ENCODE measurements at places on chromosomes 13 and 19.

GRCh38 chr13:113545931-113546516 lies 38.5 kb upstream of the TFDP1 start:
- no peak for DNase-seq

DNA sequence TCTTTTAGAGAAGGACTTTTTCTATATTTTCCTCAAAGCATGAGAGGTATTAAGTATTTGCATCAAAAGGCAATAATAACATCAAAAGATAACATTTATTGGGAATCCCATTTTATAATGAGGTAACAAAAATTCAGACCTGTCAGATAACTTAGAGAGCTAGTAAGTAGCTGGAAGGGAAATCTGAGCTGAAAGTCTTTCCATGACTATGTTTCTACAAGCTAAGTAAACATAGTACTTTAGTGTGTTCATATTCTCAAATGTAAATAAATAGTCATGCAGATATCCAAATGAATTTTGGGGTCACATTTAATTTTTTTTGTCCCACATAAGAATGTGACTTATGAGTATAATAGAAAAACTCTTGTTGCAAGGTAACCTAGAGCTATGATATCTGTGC lies 87.3 kb upstream of the FBXL3 start:
- no peak for DNase-seq

DNA sequence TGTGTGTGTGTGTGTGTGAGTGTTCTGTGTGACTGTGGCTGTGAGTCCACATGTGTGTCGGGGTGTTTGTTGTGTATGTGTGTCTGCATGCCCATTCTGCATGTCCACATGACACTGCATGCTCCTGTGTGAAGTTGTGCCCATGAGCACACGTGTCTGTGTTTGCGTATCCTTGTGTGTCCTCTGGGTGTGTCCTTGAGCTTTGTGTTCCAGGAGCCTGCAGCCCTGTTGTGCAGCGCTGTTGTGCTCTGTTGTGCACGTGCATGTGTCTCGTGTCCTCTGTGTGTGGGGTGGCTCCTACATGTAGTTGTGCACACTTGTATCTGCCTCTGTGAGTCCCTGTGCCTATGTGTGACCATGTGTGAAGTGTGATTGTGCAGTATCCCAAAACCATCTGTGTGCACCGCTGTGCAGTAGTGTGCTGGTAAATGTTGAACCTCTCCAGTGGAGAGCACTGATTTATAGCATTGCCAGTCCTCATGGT lies 2.2 kb upstream of the ARHGEF18 start:
- no peak for DNase-seq

- no peak for DNase-seq
These were observed 27.8 kb upstream of the IGFL4 start for GRCh38 chr19:46068345-46069258.

DNA sequence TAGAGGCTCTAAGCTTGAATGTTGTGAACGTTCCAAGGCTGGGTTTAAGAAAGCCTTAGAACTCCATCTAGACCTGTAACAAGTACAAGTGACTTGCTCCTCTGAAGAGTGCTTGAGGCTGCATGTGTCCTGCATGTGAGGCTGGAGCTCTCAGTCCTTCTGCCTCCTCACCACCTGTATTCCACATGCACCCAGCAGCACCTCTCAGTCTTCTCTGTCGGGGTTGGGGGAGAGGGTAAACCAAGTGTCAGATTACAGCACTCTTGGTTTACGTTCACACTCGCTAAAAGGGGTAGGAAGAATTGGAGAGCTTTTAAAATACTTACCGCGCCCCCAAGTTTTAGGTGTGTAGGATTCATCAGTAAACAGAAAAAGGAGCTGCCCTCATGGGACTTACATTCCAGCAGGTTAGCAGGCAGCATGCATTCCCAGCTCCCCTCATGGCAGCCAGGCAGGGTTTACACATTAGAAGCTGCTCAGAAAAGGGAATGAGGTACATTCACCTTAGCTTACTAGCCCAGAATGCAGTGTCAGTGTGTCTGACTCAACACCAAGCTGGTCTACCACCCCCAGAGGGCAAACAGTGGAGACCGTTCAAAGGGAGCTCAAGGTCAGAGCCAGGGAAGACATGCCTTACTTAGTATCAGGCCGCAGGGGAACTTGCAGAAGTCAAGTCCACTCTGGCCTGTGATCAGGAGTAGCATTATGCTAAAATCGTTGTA lies 248.1 kb downstream of the PCCA start:
- no peak for DNase-seq

DNA sequence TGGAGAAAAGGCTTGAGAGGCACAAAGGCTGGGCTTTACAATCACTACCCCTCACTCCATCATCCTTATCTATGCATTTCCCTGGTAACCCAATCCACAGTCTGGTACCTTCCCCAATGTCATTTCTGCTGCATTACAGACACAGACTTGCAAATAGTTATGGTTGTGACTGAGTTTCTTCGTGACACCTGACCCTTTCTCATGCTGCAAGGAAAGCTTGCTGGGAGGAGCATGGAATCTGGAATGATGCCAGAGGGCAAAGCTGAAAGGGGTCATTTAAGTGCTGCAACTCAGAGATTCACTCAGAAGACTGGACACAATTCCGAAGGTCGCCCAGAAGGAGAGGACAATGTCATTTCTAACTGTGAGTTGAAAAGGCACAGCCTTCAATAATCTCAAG lies at the start of gene LGALS16:
LGALS16 (plus strand) TSS at position 301 of the 400 bp plus-strand sequence; CDS start at position 350, 49 bp downstream.
- DNase-seq: no peak

DNA sequence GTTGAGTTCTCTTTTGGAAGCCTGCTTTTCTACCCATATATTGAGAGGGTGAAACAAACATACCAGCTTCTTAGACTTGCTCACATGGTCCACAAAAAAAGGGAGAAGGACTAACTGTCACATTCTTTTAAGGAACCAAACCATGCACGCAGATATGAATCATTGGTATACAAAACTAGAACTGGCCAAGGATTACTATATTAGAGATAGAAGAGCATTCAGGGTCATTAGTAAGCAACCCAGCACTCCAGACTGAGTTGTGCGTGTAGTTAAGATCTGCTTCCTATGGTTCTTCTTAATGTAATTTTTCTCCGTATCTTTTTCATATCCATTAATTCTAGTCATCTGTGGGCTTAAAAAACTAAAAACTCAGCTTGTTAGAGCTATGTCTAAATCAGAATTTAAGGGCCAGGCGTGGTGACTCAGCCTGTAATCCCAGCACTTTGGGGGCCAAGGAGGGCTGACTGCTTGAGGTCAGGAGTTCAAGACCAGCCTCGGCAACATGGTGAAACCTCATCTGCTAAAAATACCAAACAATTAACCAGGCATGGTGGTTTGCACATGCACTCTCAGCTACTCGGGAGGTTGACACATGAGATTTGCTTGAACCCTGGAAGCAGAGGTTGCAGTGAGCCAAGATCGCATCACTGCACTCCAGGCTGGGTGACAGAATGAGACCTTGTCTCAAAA lies 19.6 kb downstream of the ALG5 start:
- DNase-seq: no peak

DNA sequence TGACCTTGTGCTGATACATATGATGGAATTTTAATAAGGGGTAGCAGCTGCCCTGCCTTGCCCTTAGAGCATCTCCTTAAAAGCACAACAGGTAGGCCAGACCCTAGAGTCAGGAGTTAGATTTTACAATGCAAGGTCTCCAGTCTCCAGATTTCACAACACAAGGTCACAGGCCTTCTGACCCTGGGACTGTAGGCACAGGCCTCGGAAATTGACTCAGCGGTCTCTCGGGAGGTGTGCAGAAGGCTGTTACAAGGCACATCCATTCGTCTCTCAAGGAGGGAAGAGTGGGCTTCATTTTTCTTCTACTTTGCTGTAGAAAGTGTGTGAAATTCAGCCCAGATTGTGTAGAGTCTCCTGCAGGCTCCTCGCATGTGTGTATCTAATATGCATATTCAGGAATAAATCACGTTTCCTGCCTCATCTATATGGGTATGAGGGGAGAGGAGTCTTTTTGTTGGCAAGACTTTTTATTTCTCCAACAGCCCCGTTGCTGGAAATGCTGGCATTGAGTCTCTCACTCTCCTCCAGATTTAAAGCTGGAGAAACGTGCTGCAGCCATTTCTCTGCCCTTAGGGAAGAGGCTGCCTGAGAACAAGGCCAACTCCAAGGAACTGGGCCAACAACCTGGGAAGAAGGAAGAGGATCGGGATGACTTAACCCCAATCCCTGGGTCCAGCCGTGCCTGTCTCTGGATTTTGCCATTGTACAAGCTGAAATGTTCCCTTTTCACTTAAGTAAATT lies 24.5 kb downstream of the UQCRFS1 start:
- no peak for DNase-seq

- no peak for DNase-seq
These were observed 471.5 kb downstream of the SLITRK5 start for GRCh38 chr13:88142653-88143052.

DNA sequence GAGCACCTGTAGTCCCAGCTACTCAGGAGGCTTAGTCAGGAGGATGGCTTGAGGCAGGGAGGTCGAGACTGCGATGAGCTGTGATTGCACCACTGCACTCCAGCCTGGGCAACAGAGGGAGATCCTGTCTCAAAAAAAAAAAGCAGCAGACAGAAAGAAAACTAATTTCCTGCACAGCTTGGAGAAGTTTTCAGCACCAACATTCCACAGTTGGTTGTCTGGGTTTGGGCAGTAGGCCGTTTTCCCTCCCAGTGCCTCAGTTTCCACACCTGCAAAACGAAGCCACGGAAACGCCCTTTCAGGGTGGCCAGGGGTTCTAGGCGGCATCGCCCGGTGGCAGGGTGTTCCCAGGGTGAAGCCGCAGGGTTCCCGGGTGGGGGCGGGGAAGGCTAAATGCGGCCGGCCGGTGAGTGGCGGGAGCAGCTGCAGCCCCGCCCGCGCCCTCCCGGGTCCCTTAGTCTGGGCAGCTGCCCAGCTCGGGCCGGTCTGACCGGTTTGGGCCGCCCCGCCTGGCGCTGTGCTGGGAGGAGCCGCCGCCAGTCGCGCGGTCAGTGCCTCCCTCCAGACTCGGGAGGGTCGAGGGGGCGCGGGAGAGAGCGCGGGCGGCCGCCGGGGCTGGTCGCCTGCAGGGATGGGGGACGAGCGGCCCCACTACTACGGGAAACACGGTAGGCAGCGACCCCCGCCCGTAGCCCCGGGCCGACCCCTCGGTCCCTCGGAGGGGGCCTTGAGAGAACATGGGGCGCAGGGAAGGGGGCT lies at the start of gene SLC44A2:
SLC44A2 (plus strand) TSS at position 551 of the 759 bp plus-strand sequence; CDS start at position 632, 81 bp downstream.
- DNase-seq: no peak

- no peak for DNase-seq
These were observed 27.7 kb downstream of the STK24 start for GRCh38 chr13:98549006-98549727.

GRCh38 chr13:44293908-44294735 lies 79.5 kb upstream of the SERP2 start:
- DNase-seq: no peak

GRCh38 chr19:47421844-47422395 lies 2.6 kb upstream of the MEIS3 start:
- DNase-seq: no peak

- no peak for DNase-seq
These were observed 725 bp downstream of the PSMD8 start for GRCh38 chr19:38375098-38375493.

DNA sequence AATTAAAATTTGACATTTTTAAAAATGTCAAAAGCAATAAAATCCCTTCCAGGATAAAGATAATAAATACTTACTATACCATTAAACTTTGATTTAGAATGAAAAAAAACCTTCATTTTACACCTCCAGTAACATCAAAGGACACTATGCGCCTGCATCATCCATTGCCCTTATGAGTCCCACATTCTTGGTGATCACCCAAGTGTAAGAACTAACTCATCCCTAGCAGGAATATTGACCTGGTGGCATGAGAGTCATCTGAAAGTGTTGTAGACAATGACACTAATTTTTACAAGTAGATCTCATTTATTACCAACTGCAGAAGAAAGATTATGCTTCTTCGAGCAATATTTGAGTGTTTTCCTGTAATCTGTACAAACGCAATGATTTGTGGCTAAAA lies 1128.9 kb downstream of the EFNB2 start:
- DNase-seq: no peak

GRCh38 chr13:40149611-40150274 lies 494.3 kb downstream of the COG6 start:
- DNase-seq: no peak

- DNase-seq: no peak
These were observed 70.8 kb downstream of the FNDC3A start for GRCh38 chr13:49046519-49046918.

- no peak for DNase-seq
These were observed 11.5 kb downstream of the THOP1 start for GRCh38 chr19:2796659-2797266.

- no peak for DNase-seq
These were observed 244.8 kb downstream of the TSHZ3 start for GRCh38 chr19:31104451-31104850.

Measured in CD4-positive, alpha-beta T cell treated with Interleukin-21 for 1 hour (primary cell).